HFF-Myc (cell line): ENCODE measurements at places on chromosomes 2 and 18.

DNA sequence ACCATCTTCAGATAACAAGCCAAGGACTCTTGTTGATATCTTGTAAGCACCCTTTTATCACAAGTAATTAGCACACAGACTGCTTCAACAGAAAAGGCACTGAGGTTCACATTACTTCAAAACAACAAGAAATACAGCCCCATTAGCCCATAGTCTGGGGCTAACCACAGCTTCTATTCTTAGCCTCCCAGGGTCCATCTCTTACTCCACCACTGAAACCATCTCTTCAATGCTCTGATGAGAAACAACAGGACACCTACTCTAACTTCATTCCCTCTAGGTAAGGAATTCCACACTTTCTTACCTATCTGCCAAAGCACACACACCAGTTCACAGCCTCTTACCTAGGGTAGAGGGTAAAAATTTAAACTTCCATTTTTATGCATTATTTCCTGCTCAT is 26.4 kb upstream of the CYTIP start:
- no peak for DNase-seq

DNA sequence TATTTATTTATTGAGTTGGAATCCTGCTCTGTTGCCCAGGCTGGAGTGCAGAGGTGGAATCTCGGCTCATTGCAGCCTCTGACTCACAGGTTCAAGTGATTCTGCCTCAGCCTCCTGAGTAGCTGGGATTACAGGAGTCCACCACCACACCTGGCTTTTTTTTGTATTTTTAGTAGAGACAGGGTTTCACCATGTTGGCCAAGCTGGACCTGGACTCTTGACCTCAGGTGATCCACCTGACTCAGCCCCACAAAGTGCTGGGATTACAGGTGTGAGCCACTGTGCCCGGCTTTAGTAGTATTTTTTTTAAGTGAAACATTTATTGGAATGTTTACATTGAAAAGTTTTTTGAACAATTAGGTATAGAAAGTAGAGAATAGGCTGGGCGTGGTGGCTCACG is 23.9 kb downstream of the SLC20A1 start:
- no peak for DNase-seq

GRCh38 chr2:8202132-8202531 is 479.7 kb upstream of the ID2 start:
- DNase-seq, result no peak

- no peak for DNase-seq
Measured at GRCh38 chr2:65437392-65438135, 5.2 kb upstream of the SPRED2 start.

DNA sequence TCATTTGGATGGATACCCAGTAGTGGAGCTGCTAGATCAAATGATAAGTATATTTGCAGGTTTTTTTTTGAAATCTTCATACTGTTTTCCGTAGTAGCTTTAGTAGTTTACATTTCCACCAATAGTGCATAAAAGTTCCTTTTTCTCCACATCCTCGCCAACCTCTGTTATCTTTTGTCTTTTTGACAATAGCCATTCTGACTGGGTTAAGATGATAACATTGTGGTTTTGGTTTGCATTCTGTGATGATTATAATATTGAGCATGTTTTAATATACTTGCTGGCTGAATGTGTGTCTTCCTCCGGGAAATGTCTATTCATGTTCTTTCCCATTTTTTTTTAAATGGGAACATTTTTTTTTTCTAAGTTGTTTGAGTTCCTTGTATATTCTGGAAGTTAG is 260.0 kb downstream of the GULP1 start:
- no peak for DNase-seq

- no peak for DNase-seq
Measured at GRCh38 chr18:7437870-7438269, 129.2 kb upstream of the PTPRM start.

DNA sequence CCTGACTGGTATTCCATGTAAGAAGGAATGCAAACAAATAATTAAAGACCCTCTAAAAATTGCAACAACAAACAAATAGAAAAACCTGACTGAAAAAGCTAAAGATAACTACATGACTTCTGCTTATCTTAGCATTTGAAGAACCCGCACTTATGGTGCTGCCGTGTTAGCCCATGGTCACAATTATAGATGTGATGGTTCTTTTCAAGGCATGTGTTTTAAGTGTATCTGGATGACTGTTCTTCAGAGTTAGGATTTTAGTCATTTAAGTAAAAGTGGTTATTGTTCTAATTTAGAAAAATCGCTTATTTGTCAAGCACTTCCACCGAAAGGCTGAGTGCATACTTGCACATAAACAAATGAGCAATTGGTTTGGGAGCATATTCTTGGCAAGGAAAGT is 77.3 kb downstream of the CPS1 start:
- no peak for DNase-seq

- no peak for DNase-seq
Measured at GRCh38 chr18:38421872-38422615, 856.4 kb upstream of the CELF4 start.

GRCh38 chr2:135952891-135953290 is 32.5 kb downstream of the DARS1 start:
- no peak for DNase-seq

- DNase-seq, result no peak
Measured at GRCh38 chr18:57433482-57433881, 1.7 kb upstream of the ONECUT2 start.

GRCh38 chr2:14454202-14454601 is 178.3 kb upstream of the LRATD1 start:
- DNase-seq, result no peak

DNA sequence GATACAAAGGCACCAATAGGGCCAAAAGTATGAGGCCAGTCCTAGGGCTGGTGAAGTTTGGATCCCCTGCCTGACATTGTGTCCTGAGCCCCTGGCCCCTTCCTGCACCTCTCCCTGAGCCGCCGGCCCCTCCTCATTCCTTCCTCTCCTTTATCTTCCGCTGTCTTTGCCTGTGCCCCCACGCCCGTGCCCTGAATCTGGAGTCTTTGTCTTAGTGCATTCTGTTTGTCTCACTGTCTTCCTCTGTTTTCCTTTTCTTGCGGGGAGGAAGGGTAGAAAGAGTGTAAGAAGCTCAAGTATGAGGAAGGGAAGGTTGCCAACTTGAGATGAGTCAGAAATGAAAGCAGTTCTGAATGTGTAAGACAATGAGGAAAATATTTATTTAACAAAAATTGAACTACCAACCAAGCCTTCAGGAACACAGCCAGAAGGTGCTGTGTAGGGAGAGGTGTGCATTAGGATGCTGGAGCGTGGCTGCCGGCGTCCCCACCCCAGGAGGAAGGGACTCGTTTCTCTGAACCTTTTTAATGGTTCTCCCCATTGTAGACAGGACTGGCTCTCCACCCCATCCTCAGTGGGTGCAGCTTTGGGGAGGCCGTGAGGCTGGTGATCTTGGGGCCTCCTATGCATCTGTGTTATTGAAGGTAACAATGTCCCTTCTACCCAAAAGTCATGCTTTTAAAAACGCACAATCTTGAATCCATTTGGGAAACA is 133.1 kb downstream of the NEDD4L start:
- DNase-seq, result peak; percentile 73

- DNase-seq, result no peak
Measured at GRCh38 chr2:219471476-219472371, 27.0 kb upstream of the GMPPA start.

- no peak for DNase-seq
Measured at GRCh38 chr2:137298377-137298776, 533.0 kb downstream of the THSD7B start.

GRCh38 chr18:51151185-51151567 is 46.3 kb downstream of the MEX3C start:
- DNase-seq, result no peak

GRCh38 chr2:28228434-28228995 is 164.1 kb upstream of the FOSL2 start:
- peak; percentile 69 for DNase-seq

DNA sequence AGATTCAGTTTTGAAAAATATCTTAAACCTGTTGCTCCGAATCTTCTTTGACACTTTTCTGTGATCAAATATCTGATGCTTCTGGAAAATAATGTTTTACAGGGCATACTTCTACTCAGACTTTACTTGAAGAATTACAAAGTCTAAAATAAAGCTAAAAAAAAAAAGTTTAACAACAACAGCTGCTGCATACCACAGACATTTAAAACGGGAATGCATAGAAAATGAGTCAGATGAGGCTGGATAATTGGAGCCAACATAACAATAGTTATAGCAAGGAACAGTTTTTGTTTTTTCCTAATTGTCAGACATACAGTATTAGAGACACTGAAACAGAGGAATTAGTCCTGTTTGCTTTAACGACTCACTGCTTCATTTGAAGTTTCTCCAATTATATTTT is 1090.2 kb downstream of the SUCLG1 start:
- no peak for DNase-seq

GRCh38 chr18:76412010-76412817 is 82.8 kb downstream of the ZNF516 start:
- DNase-seq, result no peak

- no peak for DNase-seq
Measured at GRCh38 chr2:127841466-127842178, 16.3 kb downstream of the POLR2D start.

GRCh38 chr18:47254341-47254939 is 3.0 kb upstream of the SKOR2 start:
- DNase-seq, result peak; percentile 11

DNA sequence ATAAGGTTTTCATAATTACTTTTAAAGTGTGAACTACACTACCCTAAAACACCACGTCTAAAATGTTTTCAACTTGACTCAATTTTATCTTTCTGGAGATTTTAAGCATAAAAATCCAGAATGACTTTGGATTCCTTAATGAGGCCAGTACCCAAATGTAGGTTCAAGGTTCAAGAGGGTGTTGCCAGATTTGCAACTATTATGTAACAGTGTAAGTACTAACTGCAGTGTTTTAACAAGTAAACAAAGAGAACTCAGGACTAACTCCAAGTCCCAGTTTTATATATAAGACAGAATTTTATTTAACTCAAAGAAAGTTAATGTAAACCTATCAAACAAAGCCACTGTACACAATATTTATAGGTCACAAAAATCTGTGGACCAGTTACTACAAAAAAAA is 5.7 kb downstream of the HIBCH start:
- no peak for DNase-seq

DNA sequence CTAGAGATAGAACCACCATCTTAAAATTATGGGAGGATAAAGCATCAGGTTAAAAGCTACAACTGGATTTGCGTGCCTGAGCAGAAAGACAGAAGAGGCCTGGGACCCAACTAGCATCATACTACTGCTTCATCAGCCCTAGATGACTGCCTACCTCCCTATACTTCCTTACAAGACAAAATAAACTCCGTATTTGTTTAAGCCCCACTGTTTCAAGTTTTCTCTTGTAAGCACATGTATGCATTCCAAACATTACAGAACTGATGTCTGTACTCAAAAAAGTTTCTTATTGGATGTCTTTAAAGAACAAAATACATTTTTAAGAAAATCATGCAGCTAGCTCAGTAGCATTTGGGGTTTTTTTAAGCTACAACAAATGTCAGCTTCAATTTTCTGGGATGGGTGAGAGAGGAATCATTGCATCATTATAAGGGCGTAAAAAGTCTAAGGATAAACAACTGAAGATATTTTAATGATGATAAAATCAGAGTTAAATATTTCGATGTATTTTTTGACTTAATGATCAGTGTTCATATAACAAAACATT is 213.1 kb downstream of the EXOC6B start:
- DNase-seq, result no peak

DNA sequence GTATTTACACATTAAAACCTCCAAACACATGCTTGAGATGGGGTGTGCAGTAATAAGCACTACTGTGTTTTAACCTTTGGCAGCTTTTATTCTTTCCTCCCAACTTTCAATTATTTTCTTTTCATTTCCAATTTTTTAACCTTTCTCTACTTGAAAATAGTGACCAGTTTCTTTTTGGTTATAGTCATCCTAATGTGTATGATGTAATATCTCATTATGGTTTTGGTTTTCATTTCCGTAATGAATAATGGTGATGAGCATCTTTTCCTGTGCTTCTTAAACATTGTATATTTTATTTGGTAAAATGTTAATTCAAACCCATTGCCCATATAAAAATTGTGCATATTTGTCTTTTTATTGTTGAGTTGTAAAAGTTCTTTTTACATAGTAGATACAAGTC is 103.5 kb downstream of the BMPR2 start:
- no peak for DNase-seq

- no peak for DNase-seq
Measured at GRCh38 chr2:33230842-33231241, 245.6 kb upstream of the RASGRP3 start.

DNA sequence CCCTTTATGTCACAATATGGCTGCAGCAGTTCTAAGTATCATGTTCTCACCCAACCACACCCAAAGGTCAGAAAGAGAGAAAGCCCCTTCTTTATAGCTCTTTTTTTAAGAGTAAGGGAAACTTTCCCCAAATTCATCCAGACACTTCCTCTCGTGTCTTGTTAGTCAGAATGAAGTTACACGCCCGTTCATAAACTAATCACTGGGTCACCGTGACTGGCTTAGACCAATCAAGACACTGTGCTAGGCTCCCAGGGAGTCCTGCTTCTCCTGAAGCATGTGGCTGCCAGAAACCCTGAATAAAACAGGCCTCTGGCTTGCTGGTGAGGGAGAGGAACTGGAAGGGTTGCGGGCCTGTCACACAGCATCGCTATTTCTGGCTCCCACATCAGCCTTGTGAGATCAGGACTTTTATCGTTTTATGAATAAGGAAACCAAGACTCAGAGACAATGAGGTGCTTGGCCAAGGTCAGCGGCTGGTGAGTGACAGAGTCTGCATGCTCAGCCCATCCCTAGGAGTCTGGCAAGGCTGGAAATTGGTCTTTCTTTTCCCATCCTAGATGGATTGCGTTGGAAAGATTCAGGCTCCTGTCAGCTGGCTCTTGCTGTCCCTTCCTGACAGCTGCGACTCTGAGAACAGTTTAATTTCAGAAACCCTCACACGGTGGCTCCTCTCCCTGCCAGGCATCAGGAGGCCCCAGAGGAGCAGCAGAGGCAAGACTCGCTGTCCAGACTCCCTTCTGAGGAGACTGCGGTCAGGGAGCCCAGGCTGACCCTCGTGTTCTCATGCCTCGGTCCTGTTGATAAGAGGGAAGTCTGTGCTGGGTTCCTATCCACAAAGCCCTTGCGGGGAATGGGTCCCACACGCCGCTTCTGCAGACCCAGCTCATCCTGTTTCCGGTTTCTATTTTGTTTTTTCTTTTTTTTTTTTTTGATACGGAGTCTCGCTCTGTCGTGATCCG is 104.5 kb upstream of the TAF1B start:
- no peak for DNase-seq

DNA sequence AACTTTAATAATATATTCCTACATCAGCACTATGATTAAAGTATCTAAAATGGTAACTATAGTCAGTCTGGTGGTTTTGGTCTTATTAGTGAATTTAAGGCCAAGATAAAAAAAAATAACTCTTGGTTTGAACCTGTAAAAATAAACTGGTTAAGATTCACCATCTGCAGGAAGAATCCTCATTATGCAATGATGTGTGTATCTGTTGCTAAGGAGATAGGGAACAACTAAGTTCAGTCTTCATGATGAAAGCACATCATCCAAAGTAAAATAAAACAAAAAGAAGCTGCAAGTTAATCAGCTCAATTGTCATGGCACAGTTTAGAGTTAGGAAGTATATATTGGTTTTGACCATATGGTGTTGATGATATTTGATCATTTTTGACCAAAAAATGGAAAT is 466.0 kb downstream of the NYAP2 start:
- DNase-seq, result no peak

- DNase-seq, result no peak
Measured at GRCh38 chr18:36396190-36396589, 98.7 kb downstream of the FHOD3 start.
